Endothelial cell of umbilical vein (primary cell): ENCODE measurements at places on chromosomes 5 and 9. TPM values are rescaled to one million over a fixed set of nuclear protein-coding genes. Genes with fewer than 3 reads are reported as not detected.

FNIP1 gene
- polyA plus RNA-seq, result 5.6 and 5.9 TPM in 2 replicates

PCA3 gene
- polyA plus RNA-seq, result 0.86 and 0.88 TPM in 2 replicates

ENTPD8 gene
- 0.44 and 0.45 TPM in 2 replicates for polyA plus RNA-seq

ARSB gene
- polyA plus RNA-seq, result 17.0 and 17.2 TPM in 2 replicates

- no peak for DNase-seq
These were observed 584.6 kb downstream of the ANXA1 start for GRCh38 chr9:73736270-73736669.

- no peak for DNase-seq
These were observed 69.9 kb downstream of the LMX1B start for GRCh38 chr9:126683698-126684044.

DNA sequence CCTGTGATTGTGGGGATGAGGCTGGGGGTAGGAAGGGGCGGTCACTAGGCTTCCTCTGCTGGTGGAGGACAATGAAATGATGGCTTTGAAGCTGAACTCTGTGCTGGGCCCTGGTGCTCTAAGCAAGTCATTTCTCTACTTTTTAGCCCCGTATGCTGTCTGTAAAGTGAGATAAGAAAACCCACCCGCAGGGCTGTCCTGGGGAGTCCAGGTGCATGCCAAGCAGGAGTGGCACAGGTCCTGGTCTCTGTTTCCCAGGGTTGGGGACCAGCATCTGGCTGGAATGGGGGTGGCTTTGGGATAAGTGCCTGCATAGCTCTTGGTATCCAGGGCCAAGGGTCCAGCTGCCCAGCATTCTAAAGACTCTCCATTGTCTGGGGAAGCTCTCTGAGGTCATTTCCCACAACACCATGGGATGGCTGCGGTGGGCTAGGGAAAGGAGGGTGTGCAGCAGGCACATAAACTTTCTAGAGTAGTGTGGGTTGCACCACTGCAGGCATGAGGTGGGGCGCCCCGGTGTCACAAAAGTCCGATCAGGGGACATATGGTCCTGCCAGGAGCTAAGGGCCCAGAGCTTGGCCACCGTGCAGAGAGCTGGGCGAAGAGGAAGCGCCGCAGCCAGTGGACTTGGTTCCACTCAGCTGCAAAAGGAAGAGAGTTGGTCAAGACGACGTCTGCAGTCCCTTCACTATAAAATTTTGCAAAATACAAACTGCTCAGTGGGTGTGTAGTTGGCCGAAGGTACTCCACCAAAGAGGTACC, 25.6 kb upstream of the GTF3C5 start:
- no peak for DNase-seq

DNA sequence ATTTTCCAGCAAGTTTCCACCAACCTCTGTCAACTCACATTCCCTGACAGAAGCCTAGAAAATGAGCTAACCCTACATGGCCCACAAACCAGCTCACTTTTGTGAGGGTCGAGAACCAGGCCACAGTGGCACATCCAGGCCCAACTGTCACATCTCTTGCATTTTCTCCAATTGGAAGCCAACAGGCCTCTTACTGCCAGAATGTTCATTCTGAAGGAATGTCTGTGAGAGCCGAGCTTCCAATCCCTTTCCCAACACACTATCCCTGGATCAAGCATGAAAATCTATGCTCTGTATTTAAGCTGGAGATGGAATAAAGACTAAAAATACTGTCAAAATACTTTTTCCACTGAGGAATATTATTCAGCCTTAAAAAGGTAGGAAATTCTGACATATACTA, 20.0 kb downstream of the MARCHF3 start:
- DNase-seq, result no peak

CD274 gene
- polyA plus RNA-seq, result 25.4 and 27.9 TPM in 2 replicates

IL33 gene
- 6.0 and 8.7 TPM in 2 replicates for polyA plus RNA-seq

GAS1 gene
- polyA plus RNA-seq, result 0.06 and 0.10 TPM in 2 replicates

GRCh38 chr5:96816991-96817390, 9.2 kb upstream of the ERAP1 start:
- DNase-seq, result no peak

DNA sequence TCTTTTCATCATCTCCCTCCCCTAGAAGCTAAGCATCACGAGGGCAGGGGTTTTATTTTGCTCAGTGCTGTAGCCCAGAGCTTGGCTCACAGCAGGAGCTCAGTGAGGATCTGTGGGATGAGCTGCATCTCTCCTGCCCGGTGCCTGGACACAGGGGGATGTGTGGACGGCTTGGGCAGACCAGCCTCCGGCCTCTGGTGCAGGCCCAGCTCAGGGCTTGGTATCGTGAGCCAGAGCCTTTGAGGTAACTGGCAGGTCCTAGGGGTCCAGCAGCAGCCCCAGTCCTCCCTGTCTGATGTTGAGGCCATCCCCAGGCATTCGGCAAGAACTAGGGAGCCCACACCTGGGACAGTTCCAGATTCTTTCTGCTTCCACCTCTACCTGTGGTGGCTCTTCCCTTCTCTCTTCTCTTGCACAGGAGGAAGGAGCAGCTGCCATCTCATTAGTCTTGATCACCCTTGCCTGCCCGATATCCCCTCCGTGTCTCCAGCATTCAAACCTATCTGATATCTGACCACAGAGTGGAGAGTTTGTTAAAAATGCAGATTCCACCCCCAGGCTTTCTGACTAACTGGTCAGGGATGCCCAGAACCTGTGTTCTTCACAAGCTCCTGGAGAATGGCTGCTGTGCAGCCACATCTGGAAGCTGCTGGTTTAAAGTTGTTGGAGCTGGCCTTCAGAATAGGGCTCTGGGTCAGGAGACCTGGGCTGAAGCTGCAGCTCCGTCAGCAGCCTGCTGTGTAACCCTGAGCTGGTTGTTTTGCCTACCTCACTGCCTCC, 7.9 kb upstream of the SLC6A7 start:
- no peak for DNase-seq

RHOBTB3 gene
- polyA plus RNA-seq, result 42.2 and 52.1 TPM in 2 replicates

- DNase-seq, result no peak
These were observed 180.5 kb downstream of the PIK3R1 start for GRCh38 chr5:68395926-68396511.

NMUR2 gene
- polyA plus RNA-seq, result not detected in 2 replicates

DNA sequence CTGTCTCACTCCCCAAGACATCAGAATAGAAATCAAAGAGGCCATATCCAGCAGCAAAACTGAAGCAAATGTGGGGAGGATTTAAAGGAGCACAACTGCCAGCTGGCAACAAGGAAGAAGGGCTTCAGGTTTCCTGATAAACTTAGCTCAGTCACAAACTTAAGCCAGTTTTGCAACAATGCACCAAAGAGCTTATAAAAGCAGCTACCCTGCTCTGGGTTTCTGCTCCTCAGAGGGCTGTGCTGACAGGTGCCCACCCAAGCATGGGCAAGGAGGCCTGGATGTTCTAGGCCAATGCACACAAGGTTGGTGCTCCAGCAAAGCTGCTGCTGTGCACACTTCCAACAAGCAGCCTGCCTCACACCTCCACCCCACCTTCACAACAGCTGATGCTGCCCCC, 132.9 kb downstream of the SIL1 start:
- no peak for DNase-seq

DNA sequence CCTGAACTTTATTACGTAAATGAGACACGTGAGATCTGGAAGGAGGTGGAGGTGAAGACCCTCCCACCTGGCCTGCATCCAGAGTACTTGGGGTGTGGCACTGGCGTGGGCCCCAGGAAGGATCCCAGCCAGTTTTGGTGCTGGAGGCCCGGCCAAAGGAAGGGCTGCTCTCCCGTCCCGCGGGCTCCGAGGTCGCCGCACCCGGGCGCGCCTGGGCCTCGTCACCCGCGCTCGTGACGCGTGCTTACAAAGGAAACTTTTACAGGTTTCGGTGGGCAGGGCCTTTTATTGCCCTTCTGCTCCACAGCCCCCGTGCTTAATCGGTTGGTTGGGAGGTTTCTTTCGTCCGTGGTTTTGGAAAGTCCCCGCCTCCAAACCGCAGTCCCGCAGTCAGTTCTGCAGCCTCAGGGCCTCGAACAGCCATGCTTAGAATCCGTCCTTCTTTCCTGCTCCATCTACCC, 29.2 kb downstream of the CDKN2A start:
- DNase-seq, result peak; percentile 27

DNA sequence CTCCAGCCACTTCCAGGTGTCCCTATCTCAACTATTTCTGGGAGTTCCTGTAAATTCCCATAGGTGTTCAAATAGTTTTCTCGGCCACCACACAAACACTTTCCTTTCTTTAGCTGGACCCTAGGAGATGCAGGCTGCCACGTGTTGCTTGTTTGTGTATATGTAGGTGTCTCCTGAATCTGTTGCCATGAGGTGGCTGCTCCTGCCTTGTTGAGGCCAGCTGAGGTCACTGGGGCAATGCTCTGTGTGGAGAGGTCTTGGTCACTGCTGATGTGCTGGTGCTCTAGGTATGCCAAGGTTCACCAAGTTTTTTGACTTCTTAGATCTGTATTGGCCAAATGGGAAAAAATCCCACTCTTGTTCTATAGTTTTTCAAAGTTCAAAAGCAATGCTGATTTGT, 132.5 kb upstream of the CHD1 start:
- DNase-seq, result no peak

GRCh38 chr9:20373263-20373662, 249.0 kb downstream of the MLLT3 start:
- no peak for DNase-seq

RETREG1 gene
- 0.13 TPM in 1 of 2 replicates, not detected in the other for polyA plus RNA-seq

DNA sequence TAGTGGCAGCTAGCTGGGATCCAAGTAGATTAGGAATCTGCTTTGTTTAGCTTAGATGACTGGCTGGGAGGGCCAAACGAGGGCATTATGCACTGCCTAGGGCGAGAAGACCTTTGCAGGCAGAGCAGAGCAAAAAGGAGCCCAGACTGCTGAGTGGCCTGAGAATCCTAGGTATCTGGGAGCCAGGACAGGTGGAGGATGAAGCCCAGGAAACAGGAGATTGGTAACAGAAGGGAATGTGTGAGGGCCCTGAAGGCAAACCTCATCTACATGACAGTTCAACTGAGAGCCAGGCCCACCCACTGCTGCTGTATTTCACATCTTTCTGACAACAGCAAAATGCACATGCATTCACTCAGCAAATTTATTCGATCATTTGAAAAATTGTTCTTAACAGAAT, 192.3 kb downstream of the DTWD2 start:
- DNase-seq, result no peak

DNA sequence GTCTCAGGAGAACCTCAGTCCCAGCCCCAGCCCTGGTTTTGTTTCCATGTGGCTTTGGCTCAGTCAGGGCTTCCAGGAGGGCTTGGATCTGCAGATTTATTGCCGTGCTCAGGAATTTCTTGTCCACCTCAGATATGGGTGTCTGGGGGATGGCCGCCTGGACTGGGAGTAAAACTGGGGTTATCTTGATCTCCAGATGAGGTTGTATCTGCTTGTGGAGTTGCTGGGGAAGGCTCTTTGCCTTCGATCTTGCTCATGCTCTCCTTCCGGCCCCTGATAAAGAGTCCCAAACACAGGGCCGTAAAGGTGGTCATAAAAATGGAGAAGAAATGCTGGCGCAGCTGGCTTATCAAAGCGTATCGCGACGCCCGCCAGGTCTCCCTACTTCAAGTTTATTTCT, 17.8 kb upstream of the PITX1 start:
- no peak for DNase-seq

PIP5K1B gene
- not detected in 2 replicates for polyA plus RNA-seq

DNA sequence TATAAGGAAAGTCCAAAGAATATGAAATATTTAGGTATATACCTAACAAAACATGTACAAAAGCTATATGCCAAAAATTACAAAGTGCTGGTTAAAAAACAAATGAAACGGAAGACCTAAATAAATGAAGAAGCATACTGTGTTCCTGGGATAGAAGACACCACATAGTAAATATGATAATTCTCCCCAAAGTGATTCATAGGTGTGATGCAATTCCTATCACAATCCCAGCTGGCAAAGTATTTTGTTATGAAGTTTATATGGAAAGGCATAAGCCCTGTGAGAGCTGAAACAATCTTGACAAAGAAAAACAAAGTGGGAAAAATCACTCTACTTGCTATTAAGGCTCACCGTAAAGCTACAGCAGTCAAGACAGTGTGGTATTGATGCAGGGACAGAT, 2.6 kb upstream of the SMIM23 start:
- DNase-seq, result no peak

DNA sequence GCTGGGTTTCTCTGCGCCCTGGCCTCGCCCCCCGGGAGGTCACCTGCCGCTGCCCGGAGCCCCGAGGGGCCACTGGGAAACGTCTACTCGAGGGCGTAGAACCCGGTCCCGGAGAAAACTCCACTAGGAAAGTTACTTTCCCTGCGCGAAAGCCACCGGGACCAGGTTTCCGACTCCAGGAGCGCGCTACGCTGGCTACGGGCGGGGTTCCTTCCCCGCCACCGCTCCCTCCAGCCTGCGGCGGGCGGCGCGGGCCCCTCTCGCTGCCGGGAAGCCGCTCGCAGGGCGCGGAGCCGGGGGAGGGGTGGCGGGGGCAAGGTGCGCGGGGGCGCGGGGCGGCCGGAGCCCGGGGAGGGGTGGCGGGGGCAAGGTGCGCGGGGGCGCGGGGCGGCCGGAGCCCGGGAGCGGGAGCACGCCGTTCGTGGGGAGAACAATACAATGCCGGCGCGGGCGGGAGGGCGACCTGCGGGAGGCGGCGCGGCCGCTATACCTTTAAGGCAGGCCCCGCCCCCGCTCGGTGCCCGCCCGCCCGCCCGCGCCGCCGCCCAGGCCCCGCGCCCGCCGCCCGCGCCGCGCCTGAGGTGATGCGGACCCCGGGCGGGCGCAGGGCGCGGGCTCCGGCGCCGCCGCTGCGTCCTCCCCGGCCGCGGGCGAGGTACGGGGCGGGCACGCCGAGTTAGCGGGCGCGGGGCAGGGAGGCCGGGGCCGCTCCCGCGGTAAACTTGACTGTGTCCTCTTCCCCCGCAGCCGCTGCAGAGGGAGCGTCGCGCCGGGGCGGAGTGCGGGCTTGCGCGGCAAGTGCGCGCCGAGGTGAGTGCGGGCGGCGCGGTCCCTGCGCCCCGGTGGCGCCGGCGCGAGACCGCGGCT, 278.1 kb downstream of the AOPEP start:
- DNase-seq, result peak; percentile 19

ZCCHC7 gene
- polyA plus RNA-seq, result 7.4 and 9.3 TPM in 2 replicates

- no peak for DNase-seq
These were observed 26.3 kb downstream of the CSF2 start for GRCh38 chr5:132099905-132100304.

- DNase-seq, result no peak
These were observed 136.1 kb downstream of the PDE4D start for GRCh38 chr5:59757442-59757841.
